ENCODE measurements at places on chromosomes 12 and 14.

- no peak for DNase-seq
Measured at GRCh38 chr12:30323008-30323407, 372.7 kb downstream of the IPO8 start.

- peak; percentile 63 for DNase-seq
Measured at GRCh38 chr12:32583534-32583933, 95.6 kb upstream of the DNM1L start.

GRCh38 chr12:94585626-94586025 lies 64.7 kb downstream of the TMCC3 start:
- DNase-seq: no peak

DNA sequence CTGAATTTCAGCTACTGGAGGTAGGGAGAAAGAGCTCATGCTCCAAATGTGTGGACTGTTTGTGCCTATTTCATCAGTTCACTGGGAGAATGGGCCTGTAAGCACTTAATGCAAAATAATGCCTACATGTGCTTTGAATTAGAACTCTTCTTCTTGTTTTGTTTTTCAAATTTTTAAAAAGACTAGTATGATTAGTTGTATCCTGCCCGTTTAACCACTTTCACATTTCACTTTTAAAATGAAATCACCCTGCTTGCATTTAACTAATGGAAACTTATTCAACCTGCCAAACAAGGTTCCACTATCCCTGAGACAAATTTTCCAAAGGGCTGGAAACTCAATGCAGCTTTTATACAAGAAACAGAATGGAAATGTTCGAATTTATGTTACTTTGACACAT lies 79.7 kb downstream of the SAMD4A start:
- DNase-seq: no peak

DNA sequence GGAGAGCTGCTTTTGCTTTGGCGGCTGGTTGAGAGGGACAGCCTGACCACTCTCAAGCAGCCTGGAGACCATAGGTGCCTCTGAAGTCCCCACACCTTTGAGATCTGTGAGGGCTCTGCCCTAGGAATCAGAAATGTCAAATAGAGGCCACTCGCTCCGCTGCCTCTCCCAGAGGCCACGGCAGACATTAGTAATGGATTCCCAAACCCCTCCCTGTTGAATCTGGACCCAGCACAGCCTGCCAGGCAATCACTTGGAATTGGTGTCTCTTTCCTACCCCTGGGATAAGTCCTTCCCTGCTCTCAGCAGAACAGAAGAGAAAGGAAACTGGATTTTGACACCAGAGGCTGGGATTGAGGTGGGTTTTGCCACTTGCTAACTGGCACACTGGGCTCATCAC lies 25.0 kb downstream of the MMAB start:
- no peak for DNase-seq

DNA sequence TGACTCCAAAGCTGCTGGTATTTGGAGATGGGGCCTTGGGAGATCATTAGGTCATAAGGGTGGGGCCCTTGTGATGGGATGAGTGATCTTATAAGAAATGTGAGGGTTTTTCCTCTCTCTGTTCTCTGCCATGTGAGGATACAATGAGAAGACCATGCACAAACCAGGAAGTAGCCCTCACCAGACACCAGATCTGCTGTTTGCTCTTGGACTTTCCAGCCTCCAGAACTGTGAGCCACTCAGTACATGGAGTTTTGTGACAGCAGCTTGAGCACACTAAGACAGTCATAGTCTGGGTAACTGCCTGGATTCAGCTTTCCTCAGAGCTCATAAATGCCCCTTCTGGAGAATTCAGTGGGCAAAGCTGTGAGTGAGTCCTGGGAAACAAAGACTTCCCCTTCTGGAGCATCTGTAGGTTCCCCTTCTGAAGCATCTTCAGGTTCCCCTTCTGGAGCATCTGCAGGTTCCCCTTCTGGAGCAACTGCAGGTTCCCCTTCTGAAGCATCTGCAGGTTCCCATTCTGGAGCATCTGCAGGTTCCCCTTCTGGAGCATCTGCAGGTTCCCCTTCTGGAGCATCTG lies 11.0 kb upstream of the PPP4R3A start:
- no peak for DNase-seq

DNA sequence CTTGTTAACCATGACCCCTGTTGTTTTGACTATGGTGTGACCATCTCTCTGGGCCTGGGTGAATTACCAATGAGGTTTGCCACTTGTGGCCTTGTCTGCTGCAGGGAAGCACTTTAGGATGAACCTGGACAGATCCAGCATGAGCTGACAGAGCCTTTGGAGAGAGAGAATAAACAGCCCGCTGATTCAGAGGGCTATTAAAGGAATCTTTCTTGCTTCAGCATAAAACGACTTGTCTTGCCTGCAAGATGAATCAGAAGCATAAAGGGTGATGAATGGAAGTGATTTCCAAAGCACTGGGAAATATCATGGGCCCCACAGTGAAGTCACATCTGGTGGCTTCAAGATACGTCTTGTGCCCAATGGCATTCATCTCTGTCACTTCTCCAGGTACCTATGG lies 69.0 kb upstream of the WSCD2 start:
- DNase-seq: no peak

- no peak for DNase-seq
Measured at GRCh38 chr14:50736932-50737419, 68.9 kb upstream of the SAV1 start.

GRCh38 chr12:125861299-125862281 lies 796.4 kb downstream of the AACS start:
- no peak for DNase-seq

GRCh38 chr14:85125291-85125670 lies 404.7 kb upstream of the FLRT2 start:
- DNase-seq: peak; percentile 98

GRCh38 chr12:131348646-131349045 lies 362.2 kb upstream of the SFSWAP start:
- no peak for DNase-seq

GRCh38 chr12:113852695-113853490 lies 113.2 kb downstream of the RBM19 start:
- DNase-seq: no peak

- DNase-seq: no peak
Measured at GRCh38 chr14:95659990-95660385, 26.2 kb upstream of the TCL1B start.

DNA sequence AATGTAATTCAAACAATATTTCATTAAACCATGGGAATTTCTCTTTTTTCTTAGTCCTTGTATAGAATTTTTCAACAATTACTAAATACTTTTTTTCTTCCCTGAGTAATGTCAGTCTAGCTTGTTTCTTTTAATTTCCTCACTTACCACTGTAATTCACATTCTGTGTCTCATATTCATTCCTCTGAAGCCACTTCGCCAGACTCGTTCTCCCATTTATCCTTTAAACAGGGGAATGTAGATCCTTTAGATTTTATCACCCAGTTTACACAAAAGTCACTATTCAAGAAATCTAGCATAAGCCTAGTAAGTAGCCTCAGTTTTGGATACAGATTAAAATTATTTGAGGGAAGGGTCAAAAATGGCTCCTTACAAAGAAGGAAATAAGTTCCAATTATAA lies 6.8 kb downstream of the USP15 start:
- no peak for DNase-seq

DNA sequence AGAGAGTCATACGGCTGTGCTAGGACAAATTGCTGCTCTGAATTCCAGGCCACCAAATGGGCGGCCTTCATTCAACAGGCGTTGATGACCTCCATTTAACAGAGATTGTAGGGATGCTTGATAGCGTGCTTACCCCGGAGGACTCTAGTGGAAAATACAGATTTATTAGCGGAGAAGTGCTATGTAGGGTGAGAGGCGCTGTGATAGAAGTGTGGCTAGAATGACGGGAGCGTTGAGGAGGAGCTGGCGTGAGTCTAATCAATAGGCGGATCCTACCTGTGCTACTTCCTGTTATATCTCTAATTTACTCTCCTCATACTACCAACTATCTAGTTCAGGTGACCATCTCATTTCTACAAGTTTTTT lies 668 bp downstream of the MRPS35 start:
- no peak for DNase-seq

DNA sequence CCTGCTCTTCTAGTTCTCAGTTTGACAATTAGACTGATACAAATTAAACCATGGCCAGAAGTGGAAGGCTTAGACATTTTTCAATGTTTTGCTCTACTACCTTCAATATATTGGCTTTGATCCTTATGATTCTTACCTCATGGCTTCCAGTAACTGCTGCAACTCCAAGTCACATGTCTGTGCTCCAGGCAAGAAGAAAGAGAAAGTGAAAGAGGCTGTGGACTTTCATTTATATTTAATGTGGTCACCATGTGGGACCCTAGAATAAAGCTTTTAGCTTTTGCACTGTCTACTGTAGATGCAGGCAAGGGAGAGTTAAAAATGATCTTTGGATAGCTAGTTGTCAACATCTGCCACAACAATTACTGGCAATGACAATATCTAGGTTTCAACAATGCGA lies 214.3 kb upstream of the PDE3A start:
- peak; percentile 20 for DNase-seq

DNA sequence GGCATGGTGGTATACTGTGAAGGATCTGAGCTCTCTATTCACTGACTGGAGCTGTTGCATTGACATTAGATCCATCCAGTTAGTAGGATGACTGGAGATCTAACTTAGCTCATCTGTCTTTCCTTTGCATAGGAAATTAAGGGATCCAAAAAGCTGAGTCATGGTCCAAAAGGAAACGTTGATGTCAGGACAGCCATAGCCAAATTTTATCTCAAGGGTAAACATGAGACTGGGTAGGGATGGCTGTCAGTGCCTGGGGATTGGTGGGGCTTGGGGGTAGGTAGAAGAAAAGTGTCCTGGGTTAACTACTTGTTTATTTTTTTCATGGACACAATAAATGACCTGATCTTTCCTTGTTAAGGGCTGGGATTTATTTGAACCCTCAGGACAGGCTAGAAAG lies 4.6 kb downstream of the FAM177A1 start:
- DNase-seq: peak; percentile 56

DNA sequence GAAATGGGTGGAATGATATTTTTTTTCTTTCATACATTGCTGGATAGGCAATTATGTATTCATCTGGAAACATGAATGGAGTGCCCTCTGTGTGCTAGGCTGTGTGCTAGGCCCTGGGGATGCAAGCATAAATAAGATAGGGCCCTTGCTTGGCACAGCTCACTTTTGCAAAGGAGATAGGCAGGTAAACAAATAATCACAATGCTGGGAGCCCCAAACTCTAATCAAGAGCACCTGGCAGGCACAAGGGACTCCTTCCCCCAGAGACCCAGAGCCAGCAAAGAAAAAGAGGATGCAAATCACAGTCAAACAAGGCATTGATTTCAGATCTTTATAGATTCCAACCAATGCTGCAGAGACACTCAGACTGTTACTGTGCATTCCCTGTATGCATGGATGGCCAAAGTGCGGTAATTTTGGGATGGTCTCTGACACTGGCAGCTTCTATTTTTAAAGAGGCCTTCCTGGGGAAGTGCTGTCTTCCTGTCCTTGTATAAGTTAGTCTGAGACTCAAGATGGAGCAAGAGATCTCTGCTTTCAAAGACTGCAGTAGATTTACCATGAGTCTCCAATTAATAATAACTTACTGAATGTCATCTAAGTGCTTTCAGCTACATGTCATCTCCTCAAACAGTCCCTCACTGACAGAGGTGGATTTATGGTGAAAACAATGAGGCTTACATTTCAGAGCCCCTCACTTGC lies 45.1 kb upstream of the CPM start:
- no peak for DNase-seq

DNA sequence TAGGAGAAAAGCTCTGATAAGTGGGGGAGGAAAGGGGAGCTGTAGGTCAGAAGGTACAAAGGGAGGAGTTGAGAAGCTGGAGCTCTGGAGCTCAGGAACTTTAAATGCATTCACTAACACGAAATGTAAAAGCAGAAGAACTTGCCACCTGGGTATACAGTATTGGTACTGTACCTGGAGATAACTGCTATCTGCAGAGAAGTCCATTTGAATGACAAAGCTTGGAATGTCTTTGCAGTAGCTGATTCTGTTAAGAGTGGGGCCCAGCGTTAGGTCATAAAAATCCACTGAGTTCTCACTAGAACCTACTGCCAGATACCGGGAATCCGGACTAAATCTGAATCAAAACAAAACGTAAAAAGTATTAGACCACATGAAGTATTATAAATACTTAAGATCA lies 55.6 kb downstream of the ZC3H14 start:
- no peak for DNase-seq

- DNase-seq: no peak
Measured at GRCh38 chr12:8037947-8038346, 5.4 kb downstream of the FOXJ2 start.

DNA sequence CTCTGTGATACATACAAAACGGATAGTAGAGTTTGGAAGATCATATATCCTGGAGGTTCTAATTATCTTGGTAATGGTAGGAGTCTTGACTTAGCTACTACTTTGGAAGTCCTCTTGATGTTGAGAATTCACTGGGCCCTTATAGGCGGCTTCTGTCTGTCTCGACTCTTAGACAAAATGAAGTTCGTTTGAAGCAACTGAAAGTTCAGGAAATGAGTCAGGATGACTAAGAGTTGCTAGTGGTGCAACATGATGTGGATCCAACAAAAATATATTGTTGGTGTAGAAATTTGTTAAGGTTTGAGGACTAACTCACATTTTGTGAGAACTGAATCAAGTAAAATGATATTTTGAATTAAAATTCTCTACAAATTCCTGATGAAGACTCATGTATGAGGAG lies 272.7 kb downstream of the AEBP2 start:
- peak; percentile 77 for DNase-seq

DNA sequence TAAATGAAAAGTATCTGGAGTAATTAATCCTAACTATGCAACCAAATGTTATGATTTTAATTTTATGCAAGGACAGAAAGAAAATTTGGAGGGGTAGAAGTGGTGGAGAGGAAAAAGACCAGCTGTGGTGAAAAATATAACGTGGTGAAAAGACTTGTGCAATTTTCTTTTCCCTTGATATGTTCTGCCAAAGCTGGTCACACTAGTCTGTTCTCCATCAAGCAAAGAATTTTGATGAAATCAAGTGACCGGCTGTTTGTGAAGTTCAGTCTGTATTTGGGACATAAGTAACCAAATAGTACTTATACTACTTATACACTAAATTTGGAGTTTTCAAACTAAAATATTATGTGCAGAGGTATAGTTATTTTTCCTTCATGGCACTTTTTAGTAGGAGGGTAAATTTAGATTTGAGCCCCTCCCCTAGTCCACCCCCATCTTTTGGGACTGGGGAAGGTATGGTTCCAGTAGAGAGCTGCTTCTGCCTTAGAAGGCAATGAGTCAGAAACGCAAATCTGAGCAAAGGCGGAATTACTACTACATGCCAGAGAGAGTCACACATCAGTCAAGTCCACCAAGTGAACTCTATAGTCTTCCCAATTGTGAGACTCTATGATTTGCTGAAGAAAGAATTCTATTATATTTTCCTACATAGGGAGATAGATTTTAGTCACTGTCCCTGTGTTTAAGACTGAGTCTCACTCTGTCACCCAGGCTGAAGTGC lies 229.7 kb downstream of the SLC25A21 start:
- DNase-seq: peak; percentile 42

- peak; percentile 71 for DNase-seq
Measured at GRCh38 chr12:42382013-42382696, 56.2 kb downstream of the PPHLN1 start.

- DNase-seq: peak; percentile 15
Measured at GRCh38 chr14:89629383-89629782, 212.3 kb upstream of the FOXN3 start.

GRCh38 chr12:105955976-105956375 lies 182.8 kb downstream of the NUAK1 start:
- no peak for DNase-seq

GRCh38 chr14:85079842-85080730 lies 449.9 kb upstream of the FLRT2 start:
- peak; percentile 38 for DNase-seq

Data from amniotic epithelial cell (primary cell).